ENCODE measurements at places on chromosomes 2 and 18.

DNA sequence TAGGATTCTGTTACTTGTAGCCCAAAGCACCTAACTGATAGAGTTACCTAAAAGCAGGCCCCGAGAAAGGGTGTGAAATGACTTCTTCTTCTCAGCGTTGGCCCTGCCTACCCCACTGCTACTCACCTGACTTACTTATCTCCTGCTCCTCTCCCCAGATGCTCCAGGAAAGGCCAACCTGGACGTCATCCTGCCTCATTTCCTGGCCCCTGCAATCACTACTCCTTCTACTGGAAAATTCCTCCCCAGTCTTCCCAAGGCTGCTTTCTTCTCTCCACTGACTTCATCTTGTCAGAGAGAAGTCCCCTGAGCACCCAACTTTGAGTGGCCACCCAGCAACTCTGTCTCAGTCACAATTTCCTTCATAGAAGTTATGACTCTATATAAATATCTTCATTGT, 63.4 kb upstream of the KLF7 start:
- no peak for DNase-seq

DNA sequence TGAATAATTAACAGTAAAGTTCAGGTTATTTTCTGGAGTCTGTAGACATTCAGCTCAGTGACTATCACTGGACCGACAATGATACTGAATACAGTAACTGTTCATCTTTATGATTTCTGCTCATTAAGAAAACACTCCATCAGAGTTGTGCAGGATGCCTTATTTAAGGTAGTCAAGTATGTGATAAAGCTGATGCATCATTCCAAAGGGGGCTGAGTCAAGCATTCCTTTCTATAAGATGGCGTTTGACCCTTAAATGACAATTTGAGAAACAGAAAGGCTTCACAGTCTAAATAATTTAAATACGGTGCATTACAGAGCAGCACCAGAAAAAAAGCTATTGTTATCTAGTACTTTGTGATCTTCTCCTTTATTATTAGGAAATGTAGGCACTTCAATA, 131.1 kb downstream of the CDH2 start:
- no peak for DNase-seq

GRCh38 chr2:185567196-185567595, 171.4 kb upstream of the FSIP2 start:
- no peak for DNase-seq

DNA sequence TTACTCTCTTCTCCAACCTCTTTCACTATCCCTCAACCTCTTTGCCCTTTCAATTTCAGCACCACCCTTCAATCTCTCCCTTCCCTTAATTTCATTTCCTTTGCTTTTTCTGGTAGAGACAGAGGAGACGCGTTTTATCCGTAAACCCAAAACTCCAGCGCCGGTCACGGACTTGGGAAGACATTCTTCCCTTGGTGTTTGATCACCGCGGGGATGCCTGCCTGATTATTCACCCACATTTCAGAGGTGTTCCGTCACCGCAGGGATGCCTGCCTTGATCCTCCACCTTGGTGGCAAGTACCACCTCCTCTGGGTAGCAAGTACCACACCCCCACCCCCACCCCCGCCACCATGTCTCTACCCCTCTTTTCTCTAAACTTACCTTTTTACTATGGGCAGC, 669.4 kb upstream of the PKDCC start:
- DNase-seq, result no peak

GRCh38 chr2:161090411-161090810, 69.8 kb upstream of the TANK start:
- DNase-seq, result no peak

GRCh38 chr2:140542627-140543026, 1588.2 kb downstream of the LRP1B start:
- no peak for DNase-seq

DNA sequence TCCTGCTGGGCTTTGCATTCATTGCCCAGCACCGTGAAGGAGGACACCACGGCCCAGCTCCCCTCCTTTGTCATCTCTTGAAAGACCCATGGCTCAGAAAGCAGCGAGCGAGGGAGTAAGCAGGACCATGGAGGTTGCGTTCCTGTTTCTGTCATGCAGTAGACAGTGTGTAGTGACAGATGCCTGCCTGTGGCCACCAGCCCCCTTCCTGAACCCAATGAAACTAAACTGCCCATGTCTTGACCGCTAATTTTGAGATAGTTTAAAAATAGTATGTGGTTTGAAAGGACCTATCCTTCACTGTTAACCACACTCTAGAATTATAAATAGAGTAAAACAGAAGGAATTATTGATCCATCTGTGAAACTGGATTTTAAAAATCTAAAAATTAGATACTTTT, 88.2 kb downstream of the ASAP2 start:
- DNase-seq, result no peak

GRCh38 chr2:181268174-181268867, 188.9 kb upstream of the ITGA4 start:
- DNase-seq, result no peak

- DNase-seq, result no peak
Measured at GRCh38 chr2:145836986-145837385, 1317.1 kb upstream of the ZEB2 start.

- no peak for DNase-seq
Measured at GRCh38 chr18:75049455-75049789, 159.5 kb downstream of the PTGR3 start.

- peak; percentile 62 for DNase-seq
Measured at GRCh38 chr18:939166-939565, 34.5 kb downstream of the ADCYAP1 start.

DNA sequence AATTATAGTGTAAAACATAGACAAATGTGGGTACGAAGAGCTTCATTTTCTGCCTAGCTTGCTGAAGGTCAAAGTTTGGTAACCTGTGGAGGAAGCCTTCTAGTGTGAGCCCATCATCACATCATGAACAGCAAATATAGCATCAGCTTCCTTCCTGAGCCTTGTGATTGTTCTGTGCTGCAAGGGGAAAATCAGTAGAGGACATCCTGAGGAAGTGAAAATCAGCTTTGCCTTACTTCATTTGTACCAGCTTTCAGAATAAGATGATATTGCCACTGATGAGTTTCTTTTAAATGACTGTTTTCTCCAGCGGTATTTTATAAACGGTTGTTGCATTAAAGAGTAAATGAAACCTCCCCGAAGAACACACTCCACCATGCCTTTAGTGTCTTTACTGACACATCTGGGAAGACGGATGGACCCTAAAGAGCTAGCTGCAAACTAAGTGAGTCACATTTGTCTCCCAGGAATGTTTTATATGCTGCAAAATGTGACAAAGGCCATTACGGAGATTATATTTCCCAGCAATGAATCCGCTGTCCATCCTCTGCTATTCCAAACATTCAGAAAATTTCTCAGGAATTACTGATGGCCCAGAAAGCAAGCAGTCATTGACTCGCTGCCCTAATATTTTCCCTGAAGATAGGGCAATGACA, 1272.8 kb downstream of the SUCLG1 start:
- no peak for DNase-seq

DNA sequence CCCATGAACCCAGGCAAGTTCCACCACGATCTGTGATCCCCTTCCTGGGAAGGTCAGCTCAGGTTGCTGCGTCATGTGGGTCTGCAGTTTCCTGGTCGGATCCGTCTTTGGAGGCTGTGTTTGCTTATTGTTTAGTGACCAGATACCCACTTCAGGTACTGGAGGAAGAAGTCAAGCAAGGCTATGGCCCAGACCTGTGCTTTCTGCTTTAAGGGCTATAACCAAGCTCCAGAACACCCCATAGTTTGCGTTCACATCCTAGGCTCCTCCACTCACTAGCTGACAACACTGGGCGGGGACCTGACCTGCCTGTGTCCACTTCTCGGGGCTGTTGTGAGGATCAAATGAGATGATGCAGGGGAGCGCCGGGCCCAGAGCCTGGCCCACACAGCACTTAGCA, 44.0 kb downstream of the MAL start:
- peak; percentile 10 for DNase-seq

GRCh38 chr2:28406-28975, 17.8 kb downstream of the FAM110C start:
- no peak for DNase-seq

DNA sequence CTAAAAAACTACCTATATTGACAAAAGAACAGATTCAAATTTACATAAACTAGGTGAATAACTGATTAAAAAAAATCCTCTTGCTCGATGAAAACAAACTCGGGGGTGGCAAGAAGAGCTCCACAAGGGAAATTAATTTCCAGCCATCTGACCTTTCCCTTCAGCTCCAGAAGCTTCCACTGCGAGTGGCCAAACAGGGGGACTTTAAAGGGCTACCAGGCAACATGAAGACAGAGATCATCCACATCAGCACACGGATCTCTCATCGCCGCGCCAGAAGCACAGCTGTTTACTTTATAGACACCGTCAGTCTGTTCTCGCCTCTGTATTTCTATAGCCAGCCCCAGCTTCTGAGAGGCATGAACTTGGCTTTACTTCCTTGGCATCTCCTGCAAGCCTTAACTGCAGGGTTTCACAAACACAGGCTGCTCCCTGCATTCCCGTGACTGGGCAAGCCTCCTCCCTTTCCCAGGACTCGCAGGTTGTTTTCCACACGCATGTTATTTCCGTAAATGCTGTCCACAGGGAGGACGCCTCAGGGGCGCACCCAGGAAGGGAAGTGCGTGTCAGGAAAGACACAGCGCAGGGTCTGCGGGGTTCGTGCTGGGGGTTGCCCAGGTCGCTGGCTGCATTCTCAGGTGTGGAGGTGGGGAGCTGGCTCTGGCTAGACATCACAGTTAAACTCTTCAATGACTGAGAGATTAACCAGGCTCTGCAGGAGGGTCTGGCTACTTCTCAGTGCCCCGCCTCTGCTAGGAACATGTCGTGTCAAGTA, 85.0 kb downstream of the USP40 start:
- no peak for DNase-seq

All from H7 (cell line).